Chondrocyte (in vitro differentiated cells): ENCODE measurements at places on chromosomes 6 and 20. TPM values are rescaled to one million over a fixed set of nuclear protein-coding genes. Genes with fewer than 3 reads are reported as not detected.
A peak's percentile ranks its signal among the peaks of the same experiment; 100 is the strongest.

DNA sequence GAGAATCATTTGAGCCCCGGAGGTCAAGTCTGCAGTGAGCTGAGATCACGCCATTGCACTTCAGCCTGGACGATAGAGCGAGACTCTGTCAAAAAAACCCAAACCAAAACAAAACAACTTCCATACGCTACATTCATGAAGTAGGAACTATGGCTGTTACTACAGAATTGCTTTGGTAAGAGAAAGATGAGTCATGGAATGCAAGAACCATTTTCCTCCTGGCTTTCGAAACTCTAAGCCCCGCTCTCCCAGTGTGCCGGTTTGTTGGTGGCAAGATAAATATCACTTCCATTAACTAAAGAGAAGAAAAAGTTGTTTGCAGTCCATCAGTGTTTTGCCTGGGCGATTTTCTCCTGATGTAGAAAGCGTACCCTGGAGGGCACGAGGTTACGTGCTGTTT, 61.3 kb downstream of the ZDHHC14 start:
- no peak overlapping the region for H3K4me3 ChIP-seq
- DNase-seq = no peak
- H3K27ac ChIP-seq = peak overlapping the region; percentile 66
- H3K36me3 ChIP-seq = no peaks in the 10 kb centered on the region
- peaks cover 33% of the 10 kb centered on the region for H3K4me1 ChIP-seq

DNA sequence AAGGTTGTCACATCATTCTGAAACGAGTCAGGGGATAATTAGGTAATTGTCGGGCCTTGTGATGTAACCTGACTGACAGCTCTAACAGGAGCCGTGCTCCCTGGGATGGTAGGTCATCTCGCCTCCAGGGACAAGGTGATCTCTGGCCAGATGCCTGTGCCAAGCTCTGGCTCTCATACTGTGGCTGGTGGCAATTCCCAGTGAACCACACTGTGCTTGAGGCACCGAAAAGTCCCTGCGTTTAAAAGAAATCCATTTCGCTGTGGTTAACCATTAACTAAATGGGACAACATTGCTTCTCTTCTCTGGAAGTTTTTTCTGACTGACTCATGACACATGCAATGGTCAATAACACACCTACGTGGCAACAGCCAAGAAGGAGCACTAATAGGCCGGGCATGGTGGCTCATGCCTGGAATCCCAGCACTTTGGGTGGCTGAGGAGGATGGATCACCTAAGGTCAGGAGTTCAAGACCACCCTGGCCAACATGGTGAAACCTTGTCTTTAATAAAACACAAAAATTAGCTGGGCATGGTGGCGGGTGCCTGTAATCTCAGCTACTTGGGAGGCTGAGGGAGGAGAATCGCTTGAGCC, 669.2 kb downstream of the PRKN start:
- H3K36me3 ChIP-seq = no peaks in the 10 kb centered on the region
- peaks cover 43% of the 10 kb centered on the region for H3K4me1 ChIP-seq
- no peak overlapping the region for H3K4me3 ChIP-seq
- no peaks in the 10 kb centered on the region for H3K27me3 ChIP-seq

DNA sequence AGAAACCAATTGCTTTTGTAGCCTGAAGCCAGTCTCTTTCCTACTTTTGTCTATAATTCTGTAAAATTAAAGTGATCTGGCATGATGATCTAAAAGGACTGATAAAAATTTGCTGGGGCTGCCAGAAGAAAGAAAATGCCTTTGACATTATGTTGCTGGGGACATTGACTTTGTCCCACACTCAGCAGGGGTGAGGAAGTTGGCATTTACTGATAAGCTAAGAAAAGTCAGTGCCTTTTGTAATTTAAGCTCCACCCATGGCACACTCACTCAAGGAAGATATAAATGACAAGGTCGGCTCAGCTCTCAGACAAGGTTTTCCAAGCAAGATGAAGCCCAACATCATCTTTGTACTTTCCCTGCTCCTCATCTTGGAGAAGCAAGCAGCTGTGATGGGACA, at the start of gene SEMG1:
Gene SEMG1, plus strand, starts transcription at position 309 of the 400 bp plus-strand sequence. Its CDS starts 21 bp downstream, at position 330.
- no peak within 1 kb of the TSS for H3K4me3 ChIP-seq
- no peak within 1 kb of the TSS for H3K27ac ChIP-seq
- H3K36me3 ChIP-seq = no peaks in the 10 kb centered on the region
- H3K4me1 ChIP-seq = no peaks in the 10 kb centered on the region

DNA sequence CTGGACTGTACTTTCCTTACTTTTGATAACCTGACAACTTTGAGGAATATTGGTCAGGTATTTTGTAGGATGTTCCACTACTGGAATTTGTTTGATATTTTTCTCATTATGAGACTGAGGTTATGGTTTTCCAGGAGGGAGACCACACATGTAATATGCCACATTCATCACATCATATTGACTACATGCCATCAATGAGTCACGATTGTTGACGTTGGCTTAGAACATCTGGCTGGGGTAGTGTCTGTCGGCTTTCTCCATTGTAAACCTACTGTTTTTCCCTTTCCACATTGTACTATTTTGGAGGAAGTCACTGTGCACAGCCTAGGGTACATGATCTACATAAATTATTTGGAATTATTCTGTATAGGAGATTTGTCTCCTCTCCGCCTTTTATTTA, 1.4 kb upstream of the STX11 start:
- no peak overlapping the region for H3K27ac ChIP-seq
- H3K4me3 ChIP-seq = no peak overlapping the region
- H3K4me1 ChIP-seq = peaks cover 15% of the 10 kb centered on the region
- H3K27me3 ChIP-seq = no peaks in the 10 kb centered on the region
- peaks cover 2% of the 10 kb centered on the region for H3K36me3 ChIP-seq

DNA sequence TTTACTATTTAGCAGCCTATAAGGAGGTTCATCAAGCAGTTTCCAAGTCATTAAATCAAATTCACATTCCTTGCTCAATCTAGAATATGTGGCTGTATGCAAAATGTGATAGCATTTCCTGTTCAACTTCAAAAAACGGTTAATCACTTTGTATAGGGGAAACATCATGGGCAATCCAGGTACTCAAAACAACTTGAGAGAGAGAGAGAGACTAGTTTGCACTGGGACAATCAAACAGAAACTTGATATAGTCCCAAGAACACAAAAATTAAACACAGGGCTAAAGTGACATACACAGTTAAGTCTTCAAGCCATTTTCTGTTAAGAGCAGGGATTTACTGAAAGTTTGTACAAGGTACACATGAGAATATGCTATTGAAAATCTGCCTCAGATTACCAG, 7.4 kb downstream of the CPNE1 start:
- H3K4me1 ChIP-seq = peaks cover 41% of the 10 kb centered on the region
- no peaks in the 10 kb centered on the region for H3K36me3 ChIP-seq
- H3K27ac ChIP-seq = peak overlapping the region; percentile 3

DNA sequence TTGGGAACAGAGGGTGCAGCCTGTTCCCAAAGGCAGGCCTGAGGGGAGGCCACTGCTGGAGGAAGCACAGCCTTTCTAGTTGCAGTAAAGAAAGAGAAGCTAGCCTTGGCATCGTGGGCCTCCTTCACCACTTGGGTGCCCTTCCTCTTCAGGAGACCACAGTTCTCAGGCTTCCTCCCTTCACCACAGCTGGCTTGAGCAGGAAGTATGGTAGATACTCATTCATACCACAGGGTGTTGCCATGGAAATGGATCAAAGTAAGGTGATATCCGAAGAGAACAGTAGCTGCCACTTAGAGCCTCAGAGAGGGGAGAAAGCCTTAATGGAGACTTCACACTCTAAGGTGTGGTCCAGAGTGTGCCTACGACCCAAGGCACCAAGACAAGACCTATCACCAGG, 120.4 kb upstream of the RIPOR2 start:
- no peak overlapping the region for H3K4me3 ChIP-seq
- H3K36me3 ChIP-seq = peaks cover 2% of the 10 kb centered on the region
- H3K27me3 ChIP-seq = no peaks in the 10 kb centered on the region
- no peak overlapping the region for H3K27ac ChIP-seq

DNA sequence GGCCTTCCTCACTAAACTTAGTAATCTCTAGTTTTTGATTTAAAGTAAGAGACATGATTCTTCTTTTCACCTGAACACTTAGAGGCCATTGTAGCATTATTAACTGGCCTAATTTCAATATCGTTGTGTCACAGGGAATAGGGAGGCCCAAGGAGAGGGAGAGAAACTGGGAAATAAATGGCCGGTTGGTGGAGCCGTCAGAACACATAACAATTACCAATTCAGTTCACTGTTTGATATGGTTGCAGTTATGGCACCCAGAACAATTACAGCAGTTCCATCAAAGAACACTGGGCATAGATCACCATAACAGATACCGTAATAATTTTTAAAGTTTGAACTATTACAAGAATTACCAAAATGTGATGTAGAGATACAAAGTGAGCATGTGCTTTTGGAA, 9.1 kb upstream of the GLYATL3 start:
- H3K4me3 ChIP-seq = no peak overlapping the region
- peaks cover 14% of the 10 kb centered on the region for H3K36me3 ChIP-seq
- H3K27ac ChIP-seq = no peak overlapping the region

DNA sequence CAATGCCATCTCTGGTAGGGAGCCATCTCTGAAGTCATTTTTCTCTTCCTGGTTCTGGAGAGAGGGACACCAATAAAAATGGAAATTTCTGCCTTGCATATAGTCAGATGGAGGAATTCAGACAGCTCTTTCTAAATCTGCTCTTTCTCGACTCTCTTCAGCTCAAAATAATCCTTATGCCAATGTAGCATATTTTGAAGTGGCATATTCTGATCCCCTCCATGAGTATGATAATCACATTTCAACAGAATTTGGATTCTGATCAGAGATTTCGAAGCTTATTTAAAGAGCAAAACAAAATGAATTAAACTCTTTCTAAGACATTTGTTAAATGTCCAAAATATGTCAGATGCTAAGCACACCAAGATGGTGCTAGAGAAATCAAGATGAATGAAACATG, 267.1 kb upstream of the BTBD3 start:
- H3K27ac ChIP-seq = no peak overlapping the region
- H3K4me1 ChIP-seq = no peaks in the 10 kb centered on the region
- no peaks in the 10 kb centered on the region for H3K36me3 ChIP-seq
- H3K27me3 ChIP-seq = peaks cover 3% of the 10 kb centered on the region

DNA sequence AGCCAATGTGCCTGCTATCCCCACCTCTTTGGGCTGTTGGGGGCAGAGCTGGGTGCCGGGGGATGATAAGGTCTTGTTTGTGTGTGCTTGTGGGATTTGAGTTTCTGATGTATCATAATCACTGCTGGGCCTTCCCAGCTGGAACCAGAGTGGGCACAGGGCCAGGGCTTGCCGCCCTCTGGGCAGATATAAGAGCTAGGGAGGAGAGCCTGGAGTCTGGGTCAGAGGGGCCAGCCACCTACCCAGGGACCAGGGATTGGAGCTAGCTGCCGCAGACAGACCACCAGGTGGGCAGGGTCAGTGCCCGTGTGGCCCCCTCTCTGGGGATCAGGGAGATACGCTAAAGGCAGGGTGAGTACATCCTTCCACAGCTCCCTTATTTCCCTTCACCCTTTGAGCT, 3.1 kb upstream of the TLDC2 start:
- no peak for DNase-seq
- H3K27me3 ChIP-seq = peaks cover 2% of the 10 kb centered on the region
- no peaks in the 10 kb centered on the region for H3K36me3 ChIP-seq
- H3K4me1 ChIP-seq = peaks cover 2% of the 10 kb centered on the region
- no peak overlapping the region for H3K4me3 ChIP-seq

DNA sequence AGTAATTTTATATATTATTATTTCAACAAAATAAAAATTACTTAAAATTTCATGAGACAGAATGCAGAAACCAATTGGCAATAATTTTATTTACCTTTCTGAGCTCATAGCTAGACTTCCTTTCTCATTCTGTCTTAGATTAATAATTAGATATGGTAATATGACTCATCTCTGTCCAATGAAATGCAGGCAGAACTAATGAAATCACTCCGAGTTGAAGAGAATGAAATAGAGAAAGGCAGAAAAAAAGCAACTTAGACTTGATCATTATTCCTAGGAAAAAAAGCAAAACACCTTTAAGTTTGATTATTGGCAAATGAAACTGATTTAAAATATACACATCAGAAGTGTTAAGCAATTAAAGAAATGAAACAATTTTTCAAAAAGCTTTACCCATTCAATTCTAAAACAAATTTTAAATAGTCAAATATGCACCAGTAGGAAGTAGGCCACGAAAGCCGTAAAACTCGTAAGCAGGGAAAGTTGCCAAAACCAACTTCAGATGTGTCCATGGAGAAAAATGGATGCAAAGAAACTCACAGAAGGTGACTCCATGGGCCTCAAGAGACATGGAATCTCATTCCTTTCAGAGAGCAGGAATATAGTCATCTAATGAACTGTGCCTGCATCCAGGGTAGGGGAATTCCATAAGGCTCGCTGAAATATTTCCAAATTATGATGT, 293.8 kb upstream of the RGS17 start:
- no peak overlapping the region for H3K4me3 ChIP-seq
- DNase-seq = no peak
- H3K27ac ChIP-seq = no peak overlapping the region

- no peaks in the 10 kb centered on the region for H3K27me3 ChIP-seq
- no peaks in the 10 kb centered on the region for H3K36me3 ChIP-seq
- H3K4me3 ChIP-seq = no peak overlapping the region
- no peak for DNase-seq
- H3K4me1 ChIP-seq = no peaks in the 10 kb centered on the region
Measured at GRCh38 chr6:76592566-76592965, 520.1 kb upstream of the IMPG1 start.

- no peaks in the 10 kb centered on the region for H3K27me3 ChIP-seq
- DNase-seq = no peak
- H3K36me3 ChIP-seq = peaks cover 4% of the 10 kb centered on the region
- H3K4me3 ChIP-seq = no peak overlapping the region
Measured at GRCh38 chr6:17855381-17855780, 132.1 kb downstream of the KIF13A start.

DNA sequence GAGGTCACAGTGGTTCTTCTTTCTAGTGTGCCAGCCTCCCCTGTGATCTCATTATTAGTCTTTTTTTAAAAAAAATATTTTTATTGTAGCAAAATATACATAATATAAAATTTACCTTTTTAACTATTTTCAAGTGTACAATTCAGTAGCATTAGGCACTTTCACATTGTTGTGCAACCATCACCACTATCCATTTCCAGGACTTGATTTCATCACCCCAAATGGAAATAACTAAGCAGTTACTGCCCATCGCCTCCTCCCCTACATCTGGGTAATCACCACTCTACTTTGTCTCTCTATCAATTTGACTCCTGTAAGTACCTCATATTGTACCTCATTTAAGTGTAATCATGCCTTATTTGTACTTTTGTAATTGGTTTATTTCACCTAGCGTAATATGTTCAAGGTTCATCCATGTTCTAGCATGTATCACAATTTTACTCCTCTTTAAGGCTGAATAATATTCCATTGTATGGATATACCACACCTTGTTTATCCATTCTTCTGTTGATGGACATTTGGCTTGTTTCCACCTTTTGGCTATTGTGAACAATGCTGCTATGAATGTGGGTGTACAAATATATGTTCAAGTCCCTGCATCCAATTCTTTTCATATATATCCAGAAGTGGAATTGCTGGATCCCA, 68.6 kb upstream of the FYN start:
- no peaks in the 10 kb centered on the region for H3K27me3 ChIP-seq
- no peaks in the 10 kb centered on the region for H3K36me3 ChIP-seq
- H3K27ac ChIP-seq = no peak overlapping the region

The EYA2 gene
- 0.23 to 0.32 TPM in 2 of 3 replicates, not detected in the other for total RNA-seq

The FAM209B gene
- not detected in 3 replicates for total RNA-seq

The SNRNP48 gene
- total RNA-seq = 9.6 to 16.0 TPM (median 9.7 TPM) in 3 replicates

The DEFB132 gene
- not detected in 3 replicates for total RNA-seq

The TMC2 gene
- total RNA-seq = not detected in 3 replicates

The PSORS1C2 gene
- not detected in 3 replicates for total RNA-seq

The NOX3 gene
- not detected in 3 replicates for total RNA-seq

The PLEKHG1 gene
- 0.87 to 3.7 TPM (median 1.8 TPM) in 3 replicates for total RNA-seq

The DSE gene
- 71.9 to 95.0 TPM (median 78.0 TPM) in 3 replicates for total RNA-seq
